ENCODE measurements at places on chromosomes 4 and X.

DNA sequence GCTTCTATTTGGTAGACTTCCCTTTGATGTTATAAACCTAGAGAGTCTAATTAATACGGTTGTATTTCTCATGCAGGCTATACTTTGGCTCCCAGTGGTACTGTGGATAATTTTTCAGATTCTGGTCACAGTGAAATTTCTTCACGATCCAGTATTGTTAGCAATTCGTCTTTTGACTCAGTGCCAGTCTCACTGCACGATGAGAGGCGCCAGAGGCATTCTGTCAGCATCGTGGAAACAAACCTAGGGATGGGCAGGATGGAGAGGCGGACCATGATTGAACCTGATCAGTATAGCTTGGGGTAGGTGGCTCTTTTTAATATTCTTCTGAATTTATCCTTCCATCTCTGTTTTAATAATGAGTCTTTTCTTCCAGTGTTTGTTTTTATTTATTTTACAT is 249.7 kb downstream of the RAPGEF2 start:
- no peak for DNase-seq
- no peak overlapping the region for H3K4me3 ChIP-seq
- H3K27me3 ChIP-seq: no peaks in the 10 kb centered on the region
- peaks cover 44% of the 10 kb centered on the region for H3K36me3 ChIP-seq
- H3K4me1 ChIP-seq: no peaks in the 10 kb centered on the region
- H3K27ac ChIP-seq: no peak overlapping the region

DNA sequence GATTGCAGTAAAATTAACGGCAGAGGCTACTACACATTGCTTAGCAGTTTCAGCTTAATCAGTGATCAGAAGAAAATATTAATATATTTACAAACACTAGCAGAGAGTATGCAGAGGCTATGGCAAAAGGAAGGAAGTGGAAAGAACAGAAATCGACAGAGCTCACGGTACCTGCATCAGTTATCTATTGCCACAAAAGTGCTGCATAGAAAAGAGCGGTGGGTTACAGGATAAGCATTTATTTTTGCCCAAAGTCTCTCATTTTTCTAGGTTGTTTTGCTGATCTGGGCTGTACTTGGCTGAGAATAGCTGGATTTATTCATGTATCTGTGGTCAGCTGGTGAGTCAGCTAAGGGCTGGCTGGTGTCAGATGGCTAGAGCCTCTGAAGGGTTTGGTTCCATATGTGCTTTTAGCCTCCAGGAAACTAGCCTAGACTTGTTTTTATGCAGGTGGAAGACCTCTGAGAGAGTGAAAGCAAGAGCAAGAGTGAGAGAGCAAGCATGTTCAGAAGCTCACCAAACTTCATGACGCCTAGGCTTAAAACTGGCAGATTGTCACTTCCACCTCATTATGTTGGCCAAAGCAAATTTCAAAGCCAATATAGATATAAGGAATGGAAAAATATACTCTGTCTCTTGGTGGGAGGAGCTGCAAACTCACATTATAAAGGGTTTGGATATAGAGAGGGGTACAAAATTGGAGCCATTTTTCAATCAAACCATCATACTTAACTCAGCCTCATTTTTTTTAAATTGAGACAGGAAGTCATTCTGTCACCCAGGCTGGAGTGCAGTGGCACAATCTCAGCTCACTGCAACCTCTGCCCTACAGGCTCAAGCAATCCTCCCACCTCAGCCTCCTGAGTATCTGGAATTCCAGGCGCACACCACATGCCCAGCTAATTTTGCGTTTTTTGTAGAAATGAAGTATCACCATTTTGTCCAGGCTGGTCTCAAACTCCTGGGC is 153.2 kb upstream of the RPL34 start:
- H3K36me3 ChIP-seq: no peaks in the 10 kb centered on the region
- H3K4me3 ChIP-seq: no peak overlapping the region
- H3K27me3 ChIP-seq: no peaks in the 10 kb centered on the region
- DNase-seq: no peak
- peaks cover 5% of the 10 kb centered on the region for H3K4me1 ChIP-seq

DNA sequence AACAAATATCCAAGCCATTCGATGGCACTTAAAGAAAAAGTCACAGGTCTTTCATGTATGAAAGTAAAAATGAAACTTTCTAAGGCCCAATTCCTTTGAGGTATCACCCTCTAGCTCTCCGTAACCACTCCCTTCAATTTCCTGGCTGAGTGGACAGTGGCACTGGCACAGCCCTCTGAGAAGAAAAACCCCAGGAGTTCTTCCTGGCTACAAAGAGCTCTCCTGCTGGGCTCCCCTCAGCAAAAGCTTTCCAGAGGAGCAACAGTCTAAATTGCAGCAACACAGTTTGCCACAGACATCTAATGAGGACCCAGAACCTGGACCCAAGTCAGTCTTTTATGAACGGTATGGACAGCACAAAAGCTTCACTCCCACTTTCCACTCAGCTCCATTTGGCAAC is 71.8 kb downstream of the FUNDC1 start:
- H3K36me3 ChIP-seq: no peaks in the 10 kb centered on the region
- H3K4me1 ChIP-seq: peaks cover 8% of the 10 kb centered on the region
- H3K27me3 ChIP-seq: no peaks in the 10 kb centered on the region
- H3K27ac ChIP-seq: no peak overlapping the region

GRCh38 chr4:108036213-108036612 is 46.5 kb downstream of the HADH start:
- DNase-seq: no peak
- no peak overlapping the region for H3K4me3 ChIP-seq
- H3K36me3 ChIP-seq: peaks cover 22% of the 10 kb centered on the region
- no peaks in the 10 kb centered on the region for H3K27me3 ChIP-seq

DNA sequence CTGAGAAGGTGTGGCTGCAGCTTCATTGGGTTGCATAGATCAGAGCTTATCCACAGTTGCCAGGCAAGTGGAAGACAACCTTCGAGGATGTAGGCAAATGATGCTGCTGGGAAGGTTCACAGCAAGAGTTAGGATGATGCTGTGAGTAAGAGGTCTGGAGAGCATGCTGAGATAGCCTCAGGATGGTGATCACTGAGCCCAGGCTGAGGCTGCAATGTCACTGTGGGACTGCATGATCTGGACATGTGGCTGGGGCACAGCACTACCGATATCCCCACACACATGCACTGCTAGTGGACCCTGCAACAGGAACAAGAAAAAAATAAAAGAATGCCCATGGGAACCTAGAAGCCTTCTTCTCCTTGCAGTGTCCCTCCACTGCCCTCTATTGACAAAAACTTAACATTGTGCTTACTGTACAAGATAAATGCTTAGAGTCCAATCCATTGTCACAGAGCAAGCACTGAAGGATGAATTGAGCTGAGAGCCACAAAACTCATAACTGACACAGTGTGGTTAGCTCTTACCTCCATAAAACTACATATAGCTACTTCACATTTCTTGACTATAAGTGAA is 105.6 kb downstream of the CNKSR2 start:
- H3K27me3 ChIP-seq: no peaks in the 10 kb centered on the region
- 0 out of 2 replicates have a peak, but pooled peaks cover 3% of the 10 kb centered on the region for H3K36me3 ChIP-seq
- no peak overlapping the region for H3K27ac ChIP-seq
- no peaks in the 10 kb centered on the region for H3K4me1 ChIP-seq
- no peak overlapping the region for H3K4me3 ChIP-seq

DNA sequence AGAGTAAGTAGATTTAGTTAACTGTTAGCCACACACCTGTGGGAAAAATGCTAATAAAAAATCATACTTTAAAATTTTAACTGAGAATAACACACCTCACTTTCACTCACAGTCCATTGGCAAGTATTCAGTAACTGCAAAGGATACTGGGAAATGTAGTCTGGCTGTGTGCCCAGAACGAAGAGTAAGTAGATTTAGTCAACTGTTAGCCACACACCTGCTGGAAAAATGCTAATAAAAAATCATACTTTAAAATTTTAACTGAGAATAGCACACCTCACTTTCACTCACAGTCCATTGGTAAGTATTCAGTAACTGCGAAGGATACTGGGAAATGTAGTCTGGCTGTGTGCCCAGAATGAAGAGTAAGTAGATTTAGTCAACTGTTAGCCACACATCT is 178.4 kb upstream of the NWD2 start:
- H3K36me3 ChIP-seq: no peaks in the 10 kb centered on the region
- no peak overlapping the region for H3K4me3 ChIP-seq
- no peak overlapping the region for H3K27ac ChIP-seq
- H3K27me3 ChIP-seq: no peaks in the 10 kb centered on the region
- H3K4me1 ChIP-seq: 0 out of 2 replicates have a peak, but pooled peaks cover 4% of the 10 kb centered on the region

GRCh38 chrX:39016556-39016955 is 215.3 kb downstream of the MID1IP1 start:
- no peaks in the 10 kb centered on the region for H3K36me3 ChIP-seq
- no peak for DNase-seq
- H3K27me3 ChIP-seq: peaks cover 2% of the 10 kb centered on the region
- H3K4me1 ChIP-seq: peaks cover 11% of the 10 kb centered on the region

DNA sequence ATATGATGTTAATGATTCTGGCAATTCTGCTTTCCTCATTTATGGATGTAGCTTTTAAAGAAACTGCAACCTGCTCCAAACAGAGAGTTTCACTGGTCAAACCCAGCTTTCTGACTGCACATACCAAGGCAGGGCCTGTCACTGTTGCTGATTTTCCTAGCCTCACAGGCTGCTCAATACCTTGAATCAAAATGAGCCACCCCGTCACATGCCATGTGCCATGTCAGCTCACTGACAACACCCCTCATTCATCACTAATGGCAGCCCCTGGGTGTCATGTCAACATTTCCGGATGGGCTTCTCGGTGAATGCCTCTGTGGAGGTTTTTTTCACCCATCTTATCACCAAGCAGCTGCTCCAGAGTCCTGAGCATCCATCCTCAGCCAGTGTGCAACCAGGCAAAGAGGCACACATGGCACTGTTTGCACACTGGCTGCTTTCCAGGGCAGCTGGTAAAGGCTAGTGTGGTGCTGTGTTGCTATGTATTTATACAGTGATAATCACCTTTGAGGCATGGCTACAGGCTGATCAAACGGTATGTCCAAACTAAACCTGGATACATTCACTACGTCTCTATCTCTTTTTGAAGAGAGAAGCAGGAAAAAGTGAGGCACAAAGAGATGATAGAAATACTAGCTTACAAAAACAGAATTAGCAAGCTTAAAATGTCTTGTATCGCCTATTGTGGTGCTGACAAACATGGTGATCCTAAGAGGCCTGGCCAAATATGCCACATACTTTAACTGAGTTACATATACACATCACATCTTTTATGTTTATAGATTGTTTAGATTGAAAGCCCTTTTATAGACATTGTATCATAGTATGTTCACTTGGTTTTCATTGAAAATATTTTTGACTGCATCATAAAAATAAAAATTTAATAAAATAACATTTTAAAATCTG is 94.6 kb upstream of the INPP4B start:
- no peaks in the 10 kb centered on the region for H3K4me1 ChIP-seq
- H3K4me3 ChIP-seq: no peak overlapping the region
- no peak for DNase-seq
- no peaks in the 10 kb centered on the region for H3K36me3 ChIP-seq
- H3K27me3 ChIP-seq: no peaks in the 10 kb centered on the region

GRCh38 chrX:136858007-136858756 is 22.3 kb downstream of the RBMX start:
- H3K4me1 ChIP-seq: no peaks in the 10 kb centered on the region
- no peak for DNase-seq

DNA sequence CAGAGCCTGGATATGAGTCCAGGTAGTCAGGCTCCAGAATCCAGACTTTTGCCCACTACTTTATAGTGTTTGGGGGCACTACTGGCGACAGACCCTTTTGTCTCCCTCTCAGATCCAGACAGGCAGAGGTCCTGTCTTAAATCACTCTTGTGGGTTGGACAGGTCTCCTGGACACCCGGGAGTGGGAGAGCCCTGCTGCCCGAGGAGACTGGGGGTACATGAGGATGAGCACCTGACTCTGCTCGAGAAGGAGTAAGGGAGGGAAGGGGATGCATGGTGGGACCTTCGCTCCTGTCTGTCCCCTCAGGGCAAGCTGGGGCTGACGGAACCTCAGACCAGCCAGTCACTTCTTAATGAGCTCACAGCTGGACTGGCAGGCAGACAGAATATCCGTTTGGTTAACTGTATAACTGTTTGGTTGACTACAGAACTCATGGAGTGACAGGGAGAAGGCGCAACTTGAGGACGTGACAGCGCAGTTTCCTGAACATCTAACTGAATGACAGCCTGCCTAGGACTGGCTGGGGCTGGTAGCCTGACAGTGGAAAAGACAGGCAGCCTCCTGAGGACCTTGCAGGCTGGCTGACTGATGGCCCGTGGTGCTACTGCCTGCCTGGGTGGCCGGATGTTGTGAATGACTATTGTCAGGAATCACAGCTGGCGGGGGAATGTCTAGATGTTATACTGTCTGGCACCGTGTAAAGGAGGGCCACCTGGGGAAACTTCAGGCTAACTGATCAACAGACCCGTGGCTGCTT is 1.6 kb upstream of the SUV39H1 start:
- H3K27ac ChIP-seq: peak overlapping the region; percentile 57
- H3K27me3 ChIP-seq: no peaks in the 10 kb centered on the region
- DNase-seq: no peak
- H3K36me3 ChIP-seq: peaks cover 8% of the 10 kb centered on the region

GRCh38 chrX:45524805-45525204 is 324.1 kb upstream of the DIPK2B start:
- H3K27ac ChIP-seq: no peak overlapping the region
- H3K4me3 ChIP-seq: no peak overlapping the region
- H3K36me3 ChIP-seq: no peaks in the 10 kb centered on the region
- DNase-seq: no peak

DNA sequence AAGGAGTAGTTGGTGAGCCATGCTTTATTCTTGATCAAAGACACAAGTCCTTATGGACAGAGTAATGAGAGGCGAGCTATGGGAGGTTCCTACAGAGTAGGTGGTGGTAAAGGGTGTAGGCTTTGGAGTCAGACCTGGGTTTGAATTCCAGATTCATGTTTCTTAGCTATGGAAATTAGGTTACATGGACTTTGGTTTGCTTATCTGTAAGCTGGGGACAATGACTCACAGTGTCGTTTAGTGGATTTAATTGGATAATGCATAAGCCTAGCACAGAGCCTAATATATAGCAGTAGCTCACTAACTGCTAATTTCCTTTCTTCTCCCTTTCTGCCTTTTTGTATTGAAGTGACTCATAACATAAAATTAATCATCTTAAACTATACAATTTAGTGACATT is 5.0 kb upstream of the TRPC5 start:
- no peak overlapping the region for H3K4me3 ChIP-seq
- H3K27me3 ChIP-seq: peaks cover 6% of the 10 kb centered on the region
- H3K36me3 ChIP-seq: no peaks in the 10 kb centered on the region
- DNase-seq: no peak

DNA sequence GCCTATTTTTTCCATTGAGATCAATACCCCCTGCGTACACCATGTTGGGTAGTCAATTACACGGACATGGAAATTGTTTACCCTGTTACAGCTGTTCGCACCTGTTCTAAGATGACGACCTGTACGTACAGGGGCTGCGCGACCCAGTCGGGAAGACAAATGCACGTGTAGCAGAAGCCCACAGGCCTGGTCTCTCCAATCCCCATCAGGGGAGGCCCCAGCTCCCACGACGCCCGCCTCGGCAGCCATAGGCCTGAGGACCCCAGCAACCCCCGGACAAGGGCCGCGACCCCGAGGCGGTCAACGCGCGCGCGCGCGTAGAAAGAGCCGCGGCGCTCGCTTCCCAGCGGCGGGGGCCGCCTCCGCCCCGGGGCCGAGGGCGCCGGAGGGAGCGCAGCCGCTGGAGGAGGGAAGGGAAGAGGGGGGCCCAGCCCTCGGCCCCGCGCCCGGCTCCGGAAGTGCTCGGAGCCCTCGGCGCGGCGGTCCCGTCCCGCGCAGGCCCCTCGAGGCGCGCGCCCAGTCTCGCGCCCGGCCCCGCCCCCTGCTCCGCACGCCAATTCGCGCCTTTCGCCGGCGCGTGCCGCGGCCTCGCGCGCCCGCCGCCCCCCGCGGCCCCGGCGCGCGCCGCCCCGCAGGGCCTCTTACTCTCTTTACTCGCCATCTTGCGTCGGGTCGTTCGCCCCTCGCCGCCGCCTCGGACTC is 618 bp downstream of the RBBP7 start:
- H3K36me3 ChIP-seq: peaks cover 16% of the 10 kb centered on the region
- no peaks in the 10 kb centered on the region for H3K27me3 ChIP-seq
- peaks cover 28% of the 10 kb centered on the region for H3K4me1 ChIP-seq
- H3K4me3 ChIP-seq: peak overlapping the region; percentile 93
- peak overlapping the region; percentile 98 for H3K27ac ChIP-seq

Measured in WTC11 (cell line).